ENCODE measurements at places on chromosomes 7 and 10.
A peak's percentile ranks its signal among the peaks of the same experiment; 100 is the strongest.

- DNase-seq = no peak
Measured at GRCh38 chr7:15652776-15653290, 33.6 kb downstream of the MEOX2 start.

DNA sequence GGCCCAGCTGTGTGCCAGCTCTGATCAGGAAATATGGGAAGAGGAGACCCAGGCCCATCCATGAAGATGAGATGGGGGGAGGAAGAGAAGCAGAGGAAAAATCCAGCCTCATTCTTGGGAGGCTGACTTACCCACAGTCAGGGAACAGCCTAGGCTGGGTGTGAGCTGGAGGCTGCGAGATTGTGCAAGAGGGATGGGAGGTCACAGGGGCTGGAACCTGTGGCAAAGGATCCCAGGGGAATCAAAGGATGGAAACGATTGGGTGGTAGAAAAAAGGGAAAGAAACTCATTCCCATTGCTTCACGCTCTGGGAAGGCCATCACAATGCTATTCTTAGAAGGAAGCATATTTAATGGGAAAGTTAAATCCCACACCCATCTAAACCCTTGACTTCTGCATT lies 26.7 kb upstream of the CRHR2 start:
- no peak for DNase-seq

DNA sequence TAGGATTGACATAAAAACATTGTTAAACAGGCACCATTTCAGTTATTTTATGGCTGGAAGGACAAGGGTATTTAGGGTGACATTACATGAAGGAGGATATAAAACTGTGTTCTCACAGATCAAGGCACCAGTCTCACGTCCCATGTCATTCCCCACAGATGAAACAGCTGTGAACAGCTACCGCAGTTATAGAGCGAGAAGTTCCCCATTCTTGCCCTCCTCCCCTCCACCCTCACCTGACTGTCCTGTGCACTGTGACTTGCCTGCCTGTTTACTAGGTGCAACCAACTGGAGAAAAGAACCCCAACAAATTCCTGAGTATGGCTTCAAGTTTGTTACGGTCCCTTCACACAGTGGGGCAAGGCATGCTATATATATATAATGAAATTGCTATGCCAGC lies 141.6 kb downstream of the SND1 start:
- no peak for DNase-seq

GRCh38 chr7:33243319-33243881 lies 114.0 kb downstream of the BBS9 start:
- DNase-seq = peak; percentile 70

GRCh38 chr7:51428217-51428887 lies 111.7 kb upstream of the COBL start:
- no peak for DNase-seq

DNA sequence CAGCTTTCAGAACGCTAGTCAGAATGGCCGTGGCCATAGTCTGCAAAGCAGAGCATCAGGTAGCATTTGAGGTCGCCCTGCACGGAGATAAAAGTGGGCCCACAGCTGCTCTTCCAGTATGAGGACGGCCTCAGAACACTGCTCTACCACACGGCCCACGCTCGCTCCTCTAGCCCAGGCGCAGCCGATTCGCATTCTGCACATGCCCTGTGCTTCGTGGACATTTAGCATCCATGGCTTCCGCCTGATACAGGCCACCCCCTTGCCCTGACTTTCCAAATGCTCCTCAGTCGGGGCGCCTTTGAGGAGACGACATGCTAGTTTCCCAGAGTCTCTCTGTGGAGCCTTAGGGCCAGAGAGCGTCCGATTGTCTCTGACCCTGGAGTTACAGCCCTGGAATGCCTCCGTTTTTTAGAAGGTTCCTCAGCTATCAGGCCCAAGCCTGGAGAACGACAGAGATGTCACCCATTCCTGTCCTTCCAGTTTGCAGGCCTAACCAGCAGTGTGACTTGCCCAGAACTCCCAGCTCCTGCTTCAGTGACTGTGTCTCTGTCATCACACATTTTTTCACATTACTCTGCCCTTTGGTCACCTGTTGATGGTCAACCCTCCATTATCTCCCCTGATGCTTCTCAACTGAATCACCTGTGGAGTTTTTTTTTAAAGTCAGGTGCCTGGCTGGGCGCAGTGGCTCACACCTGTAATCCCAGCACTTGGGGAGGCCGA lies 14.3 kb downstream of the STRA8 start:
- DNase-seq = no peak

- peak; percentile 67 for DNase-seq
Measured at GRCh38 chr10:97869091-97870042, 19.7 kb downstream of the GOLGA7B start.

- DNase-seq = peak; percentile 80
Measured at GRCh38 chr7:41817386-41817785, 114.5 kb upstream of the INHBA start.

DNA sequence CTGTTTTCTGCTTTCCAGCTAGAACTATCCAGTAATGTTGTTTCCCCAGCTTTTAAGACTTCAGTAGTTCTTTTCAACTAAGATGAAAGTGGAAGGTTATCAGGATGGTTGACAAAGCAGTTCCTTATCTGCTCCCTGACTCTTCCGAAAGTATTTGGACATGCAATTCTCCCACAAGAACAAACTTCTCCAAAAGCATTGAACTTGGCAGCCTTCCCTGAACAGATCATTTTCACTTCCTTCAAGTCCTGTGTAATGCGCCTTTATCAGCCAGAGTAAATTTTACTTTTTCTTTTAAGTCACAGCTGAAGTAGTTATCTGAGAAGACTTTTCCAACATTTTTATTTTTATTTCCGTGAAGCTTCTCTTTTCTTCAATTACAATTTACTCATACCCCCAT lies 39.7 kb downstream of the CDC14C start:
- DNase-seq = no peak

GRCh38 chr10:24643679-24644209 lies 79.9 kb downstream of the ARHGAP21 start:
- no peak for DNase-seq

DNA sequence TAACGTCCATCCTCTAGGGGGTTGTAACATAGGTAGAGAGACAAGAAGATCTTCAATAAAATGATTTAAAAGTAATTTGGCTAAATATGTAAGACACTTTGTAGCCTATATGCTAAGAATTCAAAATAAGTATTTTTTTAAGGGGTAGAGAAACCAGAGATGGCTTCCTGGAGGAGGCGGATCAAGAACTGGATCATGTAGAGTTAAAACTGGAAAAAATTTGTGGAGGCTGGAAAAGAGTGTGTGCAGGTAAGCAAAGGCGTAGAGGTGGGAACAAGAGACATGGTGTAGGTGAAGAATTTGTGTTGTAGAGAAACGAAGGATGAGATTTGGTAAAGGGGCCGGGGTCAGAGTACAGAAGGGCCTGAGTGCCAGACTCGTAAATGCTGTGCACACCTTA lies 172.6 kb downstream of the TMEM178B start:
- no peak for DNase-seq

GRCh38 chr7:149241696-149242095 lies 2.2 kb downstream of the ZNF212 start:
- DNase-seq = no peak

DNA sequence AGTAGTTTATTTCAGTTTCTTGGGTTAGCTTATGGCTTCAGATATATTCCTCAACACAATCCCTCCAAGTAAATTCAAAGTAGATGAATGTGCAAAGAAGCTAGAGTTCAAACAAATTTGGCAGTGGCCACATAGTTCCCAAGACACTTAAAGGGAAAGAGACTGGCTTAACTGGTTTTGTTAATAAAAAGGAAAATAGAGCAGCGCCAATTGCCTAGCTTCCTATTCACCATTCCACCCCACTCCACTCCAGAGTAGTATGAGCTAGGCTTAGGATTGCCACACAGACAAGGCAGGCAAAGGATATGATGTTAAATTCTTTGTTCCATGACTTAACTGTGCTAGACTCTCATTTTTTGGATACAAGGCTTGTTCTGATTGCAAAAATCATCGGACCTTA lies 2.0 kb downstream of the XRCC2 start:
- no peak for DNase-seq

DNA sequence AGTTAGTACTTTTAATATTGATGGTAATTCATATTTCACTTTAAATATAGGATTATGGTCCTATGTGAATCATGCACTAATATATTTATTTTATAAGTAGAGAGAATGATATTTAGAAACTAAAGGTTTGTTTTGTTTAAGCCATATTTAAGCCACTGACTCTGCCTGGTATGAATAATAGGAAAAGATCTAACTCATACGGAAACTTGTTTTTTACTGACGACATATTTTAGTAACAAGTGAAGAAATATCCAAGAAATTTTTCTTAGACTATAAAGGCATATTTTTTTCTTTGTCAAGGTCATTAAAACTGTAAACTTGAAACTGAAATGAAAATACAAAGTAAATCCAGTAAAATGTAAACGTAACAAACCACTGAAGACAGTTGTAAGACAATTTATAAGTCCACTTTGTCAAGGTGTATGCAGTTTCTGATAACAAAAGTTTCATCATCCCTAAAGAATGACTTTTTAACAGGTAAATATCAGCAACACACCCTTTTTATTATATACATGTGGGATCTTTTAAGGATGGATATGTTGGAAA lies 147.1 kb downstream of the PHF14 start:
- DNase-seq = peak; percentile 9

- DNase-seq = no peak
Measured at GRCh38 chr10:11720260-11720741, 21.9 kb upstream of the ECHDC3 start.

DNA sequence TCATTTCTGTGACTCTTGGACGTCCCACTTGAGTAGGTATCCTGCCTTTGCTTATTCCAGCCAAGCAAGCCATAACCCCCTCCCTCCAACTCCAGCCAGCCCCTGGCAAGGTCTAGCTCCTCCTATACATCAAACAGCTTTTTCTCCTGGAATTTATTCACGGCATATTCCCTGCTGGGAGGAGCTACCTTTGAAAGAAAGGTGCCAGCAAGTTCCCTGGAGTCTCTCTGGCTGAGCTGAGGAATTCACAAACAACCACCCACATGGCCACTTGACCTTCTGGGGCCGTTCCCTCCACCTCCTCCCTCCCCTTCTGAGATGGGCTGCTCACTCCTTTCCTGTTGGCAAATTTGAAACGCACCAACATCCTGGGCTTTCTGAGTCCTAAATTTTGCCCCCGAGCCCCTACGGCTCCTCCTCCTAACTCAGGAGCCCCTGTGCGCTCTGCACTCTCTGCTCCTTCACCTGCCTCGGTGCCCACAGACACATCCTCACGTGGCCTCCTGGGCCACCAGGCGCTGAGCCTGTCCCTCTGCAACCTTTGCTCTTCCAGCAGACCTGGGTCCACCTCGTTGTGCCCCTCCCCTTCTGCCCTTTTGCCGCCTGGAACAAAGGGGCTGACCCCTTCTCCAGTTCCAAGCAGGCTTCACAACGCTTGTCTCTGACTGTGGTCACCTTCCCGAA lies 48.0 kb downstream of the HSPA12A start:
- DNase-seq = peak; percentile 11

- DNase-seq = no peak
Measured at GRCh38 chr7:22356701-22357310, at the start of gene RAPGEF5. TSS of gene RAPGEF5 (minus strand) at chr7:22357154. CDS start at chr7:22357060, 94 bp downstream.

DNA sequence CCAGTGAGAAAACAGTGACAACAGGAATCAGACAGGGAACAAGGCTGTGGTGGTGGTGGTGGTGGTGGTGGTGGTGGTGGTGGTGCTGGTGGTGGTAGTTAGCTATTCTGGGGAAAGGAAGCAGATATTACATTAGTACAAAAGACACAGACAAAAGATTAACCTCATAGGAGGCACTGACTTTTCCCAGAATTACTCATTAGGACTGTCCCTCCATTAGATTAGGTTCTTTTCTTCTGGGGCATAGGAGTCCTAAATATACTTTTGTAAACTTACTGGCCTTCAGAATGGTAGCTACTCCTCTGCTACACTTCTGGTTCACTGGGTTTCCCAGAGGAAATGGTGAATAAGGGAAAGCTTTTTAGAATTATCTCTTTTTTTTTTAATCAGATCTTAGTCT lies 156.6 kb upstream of the SEMA3D start:
- no peak for DNase-seq

All from IMR-90 (cell line).